ENCODE measurements at places on chromosomes 3 and 15.

GRCh38 chr3:29764603-29765254 is 483.9 kb downstream of the RBMS3 start:
- no peak for DNase-seq

DNA sequence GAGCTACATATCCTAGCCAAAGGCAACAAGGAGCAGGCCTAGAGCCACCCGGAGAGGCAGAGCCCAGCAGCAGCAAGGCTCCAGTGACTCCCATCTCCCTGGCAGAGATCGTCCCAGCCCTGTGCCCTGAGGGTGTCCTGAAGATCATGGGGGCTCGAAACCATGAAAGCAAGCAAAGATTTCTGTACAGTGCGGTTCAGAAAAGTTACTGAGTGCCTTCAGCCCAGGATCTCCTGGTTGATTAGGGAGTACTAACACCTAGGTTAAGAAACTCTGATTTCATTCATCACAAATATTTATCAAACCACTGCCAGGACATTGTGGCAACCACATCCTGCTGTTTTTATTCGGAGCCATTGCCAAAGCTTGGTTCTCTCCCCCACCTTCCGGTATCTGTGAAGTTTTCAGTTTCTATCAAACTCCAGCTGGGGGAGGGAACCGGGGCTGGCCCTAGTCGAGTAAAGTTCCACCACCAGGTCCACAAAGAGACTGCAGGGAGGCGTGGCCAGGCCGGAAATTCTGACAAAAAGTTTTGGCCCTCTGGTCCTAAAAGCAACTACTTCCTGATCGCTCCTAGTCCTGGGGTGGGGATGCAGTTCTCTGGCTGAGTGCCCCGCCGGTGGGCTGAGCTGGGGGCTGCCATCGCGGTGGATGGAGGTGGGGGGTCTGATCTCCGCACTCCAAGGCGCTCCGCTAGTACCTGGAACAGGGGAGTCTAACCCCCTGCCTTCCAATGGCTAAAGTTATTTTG is 1.2 kb downstream of the RAB43 start:
- DNase-seq, result peak; percentile 51

GRCh38 chr15:60179786-60180391 is 175.8 kb downstream of the FOXB1 start:
- peak; percentile 49 for DNase-seq

GRCh38 chr3:67461667-67462142 is 192.7 kb downstream of the SUCLG2 start:
- DNase-seq, result no peak

GRCh38 chr3:11195201-11195600 is 40.9 kb downstream of the HRH1 start:
- no peak for DNase-seq

- no peak for DNase-seq
Measured at GRCh38 chr3:45572755-45573154, 21.8 kb upstream of the LIMD1 start.

DNA sequence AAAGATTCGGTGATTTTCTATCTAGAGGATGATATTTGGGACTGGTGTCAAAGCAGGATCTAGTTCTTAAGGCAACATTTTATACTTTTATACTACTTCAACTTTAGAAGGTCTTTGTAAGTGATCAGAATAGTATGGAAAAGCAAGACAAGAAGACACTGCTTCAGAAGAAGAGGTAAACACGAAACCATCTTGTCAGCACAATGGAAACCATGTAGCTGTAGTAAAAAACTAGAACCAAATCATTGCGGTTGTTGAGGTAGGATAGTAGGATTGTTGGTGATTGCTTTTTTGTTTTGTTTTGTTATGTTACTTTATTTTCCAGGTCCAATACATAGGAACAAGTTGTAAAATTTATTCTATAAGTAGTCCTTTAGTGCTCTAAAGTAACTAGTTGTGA is 40.0 kb downstream of the SEMA6D start:
- DNase-seq, result no peak

DNA sequence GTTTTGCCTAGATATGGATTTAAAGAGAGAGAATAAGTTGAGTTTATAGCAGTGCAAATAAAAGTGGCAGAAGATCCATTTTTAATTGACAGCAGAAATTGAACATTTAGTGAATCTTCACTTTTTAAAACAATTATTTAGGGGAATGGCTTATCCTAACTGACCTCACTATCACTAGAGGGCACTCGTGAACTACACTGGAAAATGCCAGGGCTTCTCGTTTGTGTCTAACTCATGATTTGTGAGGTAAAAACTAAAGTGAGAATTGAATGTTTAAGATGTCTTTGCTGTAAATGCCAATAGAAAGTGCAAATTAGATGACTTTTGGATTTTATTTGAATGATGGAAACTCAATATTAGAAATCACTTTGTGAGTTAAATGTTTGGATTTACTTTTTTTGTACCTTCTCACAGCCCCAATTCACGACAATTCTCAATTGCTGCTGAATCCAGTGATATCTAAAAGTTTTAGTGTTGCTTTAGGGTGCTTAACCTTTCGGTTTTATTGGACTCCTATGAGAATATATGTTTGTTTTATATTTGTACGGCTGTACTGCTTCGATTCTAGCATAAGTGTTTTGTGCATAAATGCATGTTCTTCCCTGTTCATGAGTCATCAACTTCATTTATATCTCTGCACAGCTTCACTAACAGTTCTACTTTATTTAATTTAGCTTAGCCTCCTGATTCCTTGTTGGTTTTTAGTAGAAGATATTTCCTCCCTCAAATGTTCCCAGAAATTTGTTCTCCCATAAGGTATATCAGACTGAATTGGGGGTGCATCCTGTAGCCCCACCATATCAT is 462.1 kb downstream of the MFSD1 start:
- peak; percentile 61 for DNase-seq

DNA sequence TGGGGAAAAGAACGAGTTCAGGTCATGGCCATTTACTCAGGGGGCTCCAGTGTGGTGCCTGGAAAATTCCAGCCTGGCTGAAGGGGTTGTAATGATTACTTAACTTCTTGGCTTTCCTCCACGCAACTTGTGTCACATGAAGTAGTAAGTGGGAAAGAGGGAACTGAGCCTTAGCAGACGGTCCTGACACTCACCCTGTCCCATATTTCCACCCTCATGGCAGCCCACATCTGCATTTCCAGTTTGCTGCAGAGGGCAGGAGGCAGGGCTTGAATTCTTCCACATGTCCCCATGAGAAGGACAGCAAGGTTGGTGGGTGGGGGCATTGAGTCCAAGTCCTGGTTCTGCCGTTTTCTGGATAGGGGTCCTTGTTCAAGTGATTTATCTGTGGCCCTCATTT is 7.8 kb upstream of the CAMP start:
- DNase-seq, result peak; percentile 32

DNA sequence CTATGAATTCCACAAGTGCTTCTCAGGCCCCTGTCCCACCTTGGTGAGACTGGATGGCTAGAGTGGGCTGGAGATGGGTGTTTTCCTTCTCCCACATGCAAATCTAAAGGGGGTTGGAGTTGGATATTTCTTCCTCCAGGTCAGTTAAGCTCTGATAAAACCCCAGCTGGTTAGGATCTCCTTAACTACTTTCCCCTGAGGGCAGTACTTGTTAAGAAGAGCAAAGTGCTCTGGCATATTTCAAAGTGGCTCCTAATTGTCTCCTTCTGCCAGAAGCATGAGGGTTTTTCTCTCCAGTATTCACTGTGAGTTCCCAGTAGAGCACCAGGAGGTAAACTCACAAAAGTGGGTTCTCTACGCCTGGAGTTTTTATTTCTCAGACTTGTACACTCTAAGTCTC is 31.4 kb downstream of the COL6A6 start:
- no peak for DNase-seq

- no peak for DNase-seq
Measured at GRCh38 chr3:195153130-195153529, 117.8 kb downstream of the XXYLT1 start.
